Stimulated activated CD4-positive, alpha-beta T cell treated with anti-CD3 and anti-CD28 coated beads, Interleukin-2, amount 100 ng/mL, for 24 hours (primary cell): ENCODE measurements at places on chromosomes 6 and 20.

DNA sequence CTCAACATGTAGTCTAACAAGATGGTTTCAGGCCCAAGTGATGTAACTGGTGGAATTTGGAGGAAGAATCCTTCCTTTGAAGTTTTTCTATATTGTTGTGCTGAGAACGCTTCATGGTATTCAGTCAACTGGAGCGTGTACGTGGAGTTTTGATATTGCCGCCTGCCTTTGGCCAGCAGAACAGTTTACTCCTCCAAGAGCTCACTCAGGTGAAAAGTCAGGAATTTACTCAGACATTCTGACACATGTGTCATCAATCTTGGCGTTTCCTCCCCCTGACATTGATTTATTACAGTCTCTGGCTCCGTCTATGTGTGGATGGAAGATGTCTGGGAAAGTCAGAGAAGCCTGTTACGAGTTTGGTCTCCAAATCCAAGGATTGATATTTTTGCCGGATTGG is 19.0 kb upstream of the TGM2 start:
- no peak for DNase-seq

DNA sequence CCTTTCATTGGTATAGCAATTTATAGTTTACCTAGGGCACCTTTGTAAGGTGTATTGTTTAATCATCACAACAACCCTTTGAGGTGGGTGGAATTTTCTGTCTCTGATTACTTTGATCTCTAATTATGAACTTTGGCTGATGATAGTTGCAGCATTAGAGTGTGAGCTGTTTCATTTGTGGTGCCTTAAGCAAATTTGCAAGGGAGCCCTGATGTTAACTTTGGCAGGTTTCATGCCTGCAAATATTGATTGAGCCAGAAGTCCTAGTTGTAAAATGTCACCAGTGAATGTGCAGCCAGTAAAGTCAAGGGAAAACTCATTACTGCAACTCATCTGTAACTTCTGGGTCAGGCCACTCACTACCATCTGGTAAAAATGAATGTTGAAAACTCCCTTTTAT is 29.8 kb downstream of the CTNNBL1 start:
- no peak for DNase-seq

DNA sequence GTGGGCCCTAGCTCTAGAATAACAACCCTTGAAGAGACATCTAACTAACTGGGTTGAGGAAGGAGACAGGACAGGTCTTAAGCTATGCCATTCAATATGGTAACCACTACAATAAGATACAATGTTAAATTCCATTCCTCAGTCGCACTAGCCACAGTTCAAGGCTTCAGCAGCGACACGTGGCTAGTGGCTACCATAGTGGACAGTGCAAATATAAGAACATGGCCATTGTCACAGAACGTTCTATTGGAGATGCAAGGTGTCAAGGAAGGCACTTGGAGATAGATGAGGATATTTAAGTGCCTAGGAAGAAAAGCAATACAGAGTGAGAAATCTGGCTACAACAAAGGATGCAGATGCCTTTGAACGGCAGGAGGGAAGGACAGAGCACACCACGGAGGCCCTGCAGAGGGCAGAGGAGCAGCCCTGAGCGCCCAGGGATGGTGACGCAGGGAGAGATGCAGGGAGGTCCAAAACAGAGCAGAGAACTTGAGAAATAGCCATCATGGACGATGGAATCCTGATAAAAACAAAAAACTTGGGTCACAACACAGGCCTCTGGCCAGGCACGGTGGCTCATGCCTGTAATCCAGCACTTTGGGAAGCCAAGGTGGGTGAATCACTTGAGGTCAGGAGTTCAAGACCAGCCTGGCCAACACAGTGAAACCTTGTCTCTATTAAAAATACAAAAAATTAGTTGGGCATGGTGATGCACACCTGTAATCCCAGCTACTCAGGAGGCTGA is 140.7 kb downstream of the ZMYND8 start:
- no peak for DNase-seq

- no peak for DNase-seq
These were observed 50.6 kb downstream of the MAFB start for GRCh38 chr20:40638414-40638813.

- no peak for DNase-seq
These were observed 27.6 kb downstream of the TINAG start for GRCh38 chr6:54335871-54336270.

- DNase-seq: no peak
These were observed 9.1 kb downstream of the SDC4 start for GRCh38 chr20:45339084-45339483.

DNA sequence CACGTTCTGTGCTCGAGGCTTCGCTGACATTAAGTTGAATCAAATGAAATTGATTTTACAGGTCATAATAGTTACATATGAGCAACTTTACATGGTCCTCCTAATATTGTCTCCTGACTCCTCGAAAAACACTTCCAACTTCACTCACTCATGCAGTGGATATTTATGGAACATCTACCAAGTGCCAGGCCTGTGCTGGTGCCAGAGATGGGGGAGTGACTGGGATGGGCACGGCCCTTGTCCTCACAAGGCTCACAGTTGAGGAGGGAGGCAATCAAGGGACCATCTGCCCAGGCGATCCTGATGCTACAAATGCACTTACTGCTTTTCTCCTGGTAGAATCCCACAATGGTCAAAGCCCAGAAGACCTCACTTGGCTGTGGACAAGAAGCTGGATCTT is 426.4 kb downstream of the PREX1 start:
- DNase-seq: no peak

GRCh38 chr20:32232326-32232886 is 24.7 kb downstream of the POFUT1 start:
- no peak for DNase-seq

GRCh38 chr20:62067547-62068260 is 2.0 kb upstream of the TAF4 start:
- no peak for DNase-seq

DNA sequence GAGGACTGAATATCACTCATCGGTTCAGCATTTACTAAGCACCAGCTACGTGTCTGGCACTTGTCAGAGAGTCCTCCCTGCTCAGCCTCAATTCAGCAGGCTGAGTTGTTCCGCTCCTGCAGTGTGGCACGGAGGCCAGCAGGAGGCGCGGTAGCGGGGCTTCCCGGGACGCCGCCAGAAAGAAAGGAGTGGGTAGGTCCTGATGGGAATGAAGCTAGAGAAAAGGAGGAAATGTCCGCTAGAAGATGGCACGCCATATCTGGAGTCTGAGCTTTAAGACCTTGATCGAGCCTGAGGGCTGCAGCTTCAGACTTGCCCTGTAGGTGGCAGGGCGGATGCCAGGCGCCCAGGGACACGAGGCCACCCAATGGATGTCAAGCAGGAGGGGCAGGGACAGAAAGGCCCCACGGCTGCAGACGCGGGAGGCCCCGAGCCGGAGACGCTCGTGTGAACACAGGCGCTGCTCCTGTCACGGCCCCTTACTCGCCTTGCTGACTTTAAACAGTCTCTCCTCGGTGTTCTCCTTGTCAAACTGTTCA is 18.7 kb downstream of the SERPINB6 start:
- DNase-seq: peak; percentile 68

- no peak for DNase-seq
These were observed 30.9 kb downstream of the HEBP2 start for GRCh38 chr6:138434925-138435324.

DNA sequence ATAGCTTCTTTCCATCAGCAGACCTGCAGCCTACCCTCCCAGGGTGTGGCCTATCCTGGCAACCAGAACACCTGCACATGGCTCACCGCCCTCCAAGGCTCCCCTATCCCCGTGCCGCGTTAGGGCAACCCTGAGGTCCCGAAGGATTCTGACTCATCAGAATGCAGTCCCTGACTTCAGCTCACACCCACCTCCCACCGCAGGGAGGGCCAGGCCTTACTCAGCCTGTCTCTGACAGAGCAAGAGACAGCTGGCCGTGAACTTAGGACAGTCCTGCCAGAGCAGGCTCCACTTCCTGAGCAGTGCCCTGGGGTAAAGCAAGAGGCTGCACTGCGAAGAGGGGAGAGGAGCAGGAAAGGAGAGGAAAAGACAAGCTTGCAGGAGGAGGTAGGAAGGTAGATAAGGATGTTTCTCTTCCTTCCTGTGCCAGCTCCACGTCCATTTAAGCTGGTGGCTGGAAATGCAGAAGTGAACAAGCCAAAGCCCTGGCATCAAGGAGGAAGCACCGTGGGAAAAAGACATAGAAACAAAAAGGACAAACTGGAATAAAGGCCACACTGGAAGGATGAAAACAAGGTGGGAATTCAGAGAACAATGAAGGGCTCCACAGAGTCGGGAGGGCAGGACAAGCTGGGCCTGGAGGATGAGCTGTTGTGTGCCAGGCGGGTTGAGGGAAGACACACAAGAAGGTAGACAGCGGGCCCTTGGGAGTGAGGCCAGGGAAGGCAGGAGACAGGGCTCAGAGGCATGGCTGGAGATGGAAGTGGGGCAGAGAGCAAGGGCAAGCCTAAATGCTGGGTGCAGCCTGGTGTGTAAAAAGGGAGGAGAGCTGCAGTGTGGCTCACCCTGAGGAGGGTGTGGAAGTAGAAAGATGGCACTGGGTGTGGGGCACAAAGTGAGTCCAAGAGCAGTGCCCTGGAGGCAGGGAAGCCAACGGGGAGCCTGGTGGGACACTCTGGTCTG is 102.7 kb downstream of the SLC23A2 start:
- DNase-seq: no peak

DNA sequence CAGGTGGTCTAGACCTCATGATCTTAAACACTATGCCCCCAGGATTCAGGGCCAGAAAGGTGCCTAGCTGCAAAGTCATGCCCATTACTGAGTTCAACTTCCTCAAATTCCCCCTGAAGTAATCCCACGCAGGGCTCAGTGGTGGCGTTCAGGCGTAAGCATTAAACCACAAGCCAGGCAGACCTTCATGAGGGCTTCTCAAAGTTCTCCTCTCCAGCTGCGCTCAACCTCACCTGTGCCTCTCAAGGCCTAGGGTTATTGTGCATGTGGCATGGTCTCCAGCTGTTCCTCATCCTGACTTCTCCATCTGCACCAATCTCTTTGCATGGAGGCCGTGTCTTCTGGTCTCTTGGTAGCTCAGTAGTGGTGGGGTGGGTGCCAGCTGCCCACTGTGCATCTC is 113.6 kb downstream of the TSHZ2 start:
- no peak for DNase-seq

DNA sequence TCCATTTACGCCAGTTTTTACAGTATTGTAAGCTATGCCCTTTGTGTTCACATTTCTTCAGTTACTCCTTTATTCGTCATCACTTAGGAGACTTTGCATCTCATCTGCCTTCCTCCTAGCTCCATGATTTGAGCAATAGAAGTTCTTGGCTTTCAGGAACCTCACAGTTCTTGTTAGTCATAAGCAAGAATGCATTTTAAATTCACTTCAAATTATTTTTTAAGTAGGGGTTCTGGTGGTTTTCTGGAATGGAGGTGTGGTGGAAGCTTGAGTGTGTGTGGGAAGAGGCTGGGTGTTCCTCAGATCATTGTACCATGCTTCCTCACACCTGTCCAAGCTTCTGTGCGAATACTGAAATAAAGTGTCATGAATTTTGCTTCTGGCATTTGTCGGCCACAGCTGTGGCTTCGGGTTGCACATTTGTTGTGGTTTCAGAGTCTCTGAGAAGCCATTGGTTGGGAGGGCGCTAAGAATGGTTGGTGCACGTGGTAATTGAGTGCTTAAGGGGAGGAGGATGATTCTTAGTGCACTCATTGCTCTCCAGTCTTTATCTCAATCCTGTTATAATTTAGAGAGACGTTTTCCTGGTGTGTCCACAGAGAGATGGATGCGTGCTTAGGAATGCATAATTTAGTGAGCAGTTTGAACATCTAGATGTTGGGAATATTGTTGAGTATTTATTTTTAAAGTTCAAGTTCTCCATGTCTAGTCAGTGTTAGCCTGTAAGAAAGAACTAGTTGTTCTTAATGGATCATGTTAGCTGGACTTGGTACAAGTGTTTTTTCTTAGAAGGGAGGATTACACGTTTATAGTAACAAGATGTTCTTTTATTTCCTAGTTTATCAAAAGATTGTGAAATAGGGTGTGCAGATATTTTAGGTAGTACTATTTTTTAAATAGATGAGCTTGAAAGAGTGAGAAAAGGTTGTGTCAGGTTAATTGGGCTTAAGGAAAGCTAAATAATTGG is 31.9 kb downstream of the FOXO3 start:
- peak; percentile 22 for DNase-seq

DNA sequence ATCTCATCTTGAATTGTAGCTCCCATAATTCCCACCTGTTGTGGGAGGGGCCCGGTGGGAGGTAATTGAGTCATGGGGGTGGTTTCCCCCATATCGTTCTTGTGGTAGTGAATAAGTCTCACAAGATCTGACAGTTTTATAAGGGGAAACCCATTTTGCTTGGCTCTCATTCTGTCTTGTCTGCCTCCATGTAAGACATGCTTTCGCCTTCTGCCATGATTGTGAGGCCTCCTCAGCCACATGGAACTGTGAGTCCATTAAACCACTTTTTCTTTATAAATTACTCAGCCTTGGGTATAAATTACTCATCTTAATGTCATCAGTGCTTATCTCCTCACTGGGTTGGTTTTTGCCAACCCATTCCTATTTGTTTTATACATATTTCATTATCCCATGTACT is 142.0 kb upstream of the GMDS start:
- DNase-seq: peak; percentile 9

DNA sequence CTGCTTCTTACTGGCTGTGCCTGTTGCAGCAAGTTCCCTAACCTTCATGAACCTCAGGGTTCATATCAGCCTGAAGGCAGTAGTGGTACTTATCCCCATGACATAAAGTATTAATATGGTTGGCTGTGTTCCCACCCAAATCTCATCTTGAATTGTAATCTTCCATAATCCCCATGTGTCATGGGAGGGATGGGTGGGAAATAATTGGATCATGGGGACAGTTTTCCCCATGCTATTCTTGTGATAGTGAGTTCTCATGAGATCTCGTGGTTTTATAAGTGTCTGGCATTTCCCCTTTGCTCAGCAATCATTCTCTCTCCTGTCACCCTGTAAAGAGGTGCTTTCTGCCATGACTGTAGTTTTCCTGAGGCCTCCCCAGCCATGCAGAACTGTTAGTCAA is 61.8 kb downstream of the FAM229B start:
- DNase-seq: no peak

GRCh38 chr20:49187330-49187850 is 744 bp downstream of the STAU1 start:
- peak; percentile 44 for DNase-seq

GRCh38 chr6:169194737-169195136 is 58.9 kb downstream of the THBS2 start:
- DNase-seq: no peak

- no peak for DNase-seq
These were observed 27.0 kb upstream of the MARCKS start for GRCh38 chr6:113830140-113830539.

- DNase-seq: no peak
These were observed 53.5 kb downstream of the GOPC start for GRCh38 chr6:117548797-117549301.

DNA sequence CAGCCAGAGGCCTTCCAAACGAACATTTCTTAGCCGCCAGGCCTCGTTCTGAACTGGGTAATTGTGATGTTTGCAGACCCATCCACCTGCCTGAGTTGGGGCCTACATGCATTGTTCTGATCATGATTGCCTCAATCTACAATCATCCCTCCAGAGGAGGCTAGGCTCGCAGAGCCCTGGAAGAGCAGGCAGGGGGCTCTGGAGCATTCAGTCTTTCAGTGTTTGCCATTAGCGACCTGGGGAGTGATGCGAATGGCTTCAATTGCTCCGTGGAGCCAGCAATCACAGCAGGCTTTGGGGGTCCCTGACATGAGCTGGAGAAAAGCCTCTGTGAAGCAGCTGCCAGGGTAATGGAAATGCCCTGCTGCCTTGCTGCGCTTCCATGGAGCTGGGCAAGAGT is 22.0 kb downstream of the SNAP25 start:
- DNase-seq: no peak

- no peak for DNase-seq
These were observed 23.6 kb downstream of the HMGN4 start for GRCh38 chr6:26561533-26562466.

- no peak for DNase-seq
These were observed 219.0 kb downstream of the CDC5L start for GRCh38 chr6:44606504-44606903.
